ENCODE measurements at places on chromosomes 3 and 15.
A peak's percentile ranks its signal among the peaks of the same experiment; 100 is the strongest.

DNA sequence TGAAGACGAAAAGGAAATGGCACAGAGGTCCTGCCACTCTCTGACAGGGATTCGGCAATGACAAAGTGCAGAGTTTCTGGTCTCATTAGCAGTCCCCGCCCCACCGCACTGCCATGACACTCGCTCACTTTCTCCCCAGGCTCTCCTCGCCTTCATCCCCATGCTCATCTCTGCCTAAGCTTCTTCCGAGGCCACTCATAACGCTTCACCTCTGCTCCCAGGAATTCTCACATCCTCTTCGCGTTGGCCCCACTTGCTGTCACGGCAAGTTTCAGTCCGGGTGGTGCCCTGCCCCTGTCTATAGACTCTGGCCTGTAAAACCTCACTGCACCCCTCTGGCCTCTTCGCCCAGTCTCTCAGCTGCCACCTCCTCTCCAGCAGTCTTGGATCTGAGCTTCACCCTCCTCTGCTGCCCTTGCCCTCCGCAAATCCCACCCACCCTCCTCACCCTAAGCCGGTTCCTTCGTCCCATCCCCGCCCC, 654 bp downstream of the RUBCN start:
- DNase-seq, result peak; percentile 28

- DNase-seq, result no peak
Observed at GRCh38 chr15:80405970-80406369, 1.8 kb downstream of the ARNT2 start.

- no peak for DNase-seq
Observed at GRCh38 chr3:47617086-47618010, 38.7 kb upstream of the CSPG5 start.

- DNase-seq, result no peak
Observed at GRCh38 chr3:172319595-172319994, 128.7 kb downstream of the GHSR start.

GRCh38 chr3:195847055-195847950, 35.6 kb upstream of the MUC4 start:
- no peak for DNase-seq

DNA sequence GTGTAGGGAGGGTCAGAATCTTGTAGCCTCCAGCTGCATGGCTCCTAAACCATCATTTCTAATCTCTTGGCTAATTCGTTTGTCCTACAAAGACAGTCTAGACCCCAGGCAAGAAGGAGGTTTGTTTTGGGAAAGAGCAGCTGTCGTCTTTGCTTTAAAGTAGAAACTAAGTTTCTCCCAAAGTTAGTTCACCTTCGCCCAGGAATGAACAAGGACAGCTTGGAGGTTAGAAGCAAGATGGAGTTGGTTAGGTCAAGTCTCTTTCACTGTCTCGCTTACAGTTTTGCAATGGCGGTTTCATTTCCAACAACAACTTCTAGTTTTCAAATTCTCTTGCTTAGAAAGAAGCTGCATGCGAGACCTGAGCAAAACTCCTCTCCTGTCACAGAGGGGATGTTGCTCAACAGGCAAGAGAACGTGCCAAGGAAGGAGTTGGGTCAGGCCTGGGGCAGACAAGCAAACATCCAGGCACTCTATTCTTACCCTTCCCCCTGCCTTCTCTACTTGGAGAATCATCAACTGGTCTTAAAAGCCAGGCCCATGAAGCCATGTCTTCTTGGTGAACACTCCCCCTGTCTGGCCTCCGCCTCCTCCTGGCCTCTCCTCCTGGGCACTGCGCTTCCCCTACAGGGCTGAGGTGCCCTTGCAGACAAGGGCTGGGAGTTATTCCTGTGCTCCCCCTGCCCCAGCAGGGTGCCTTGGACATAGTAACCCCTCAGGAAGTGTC, 57.6 kb downstream of the TMEM44 start:
- DNase-seq, result no peak

DNA sequence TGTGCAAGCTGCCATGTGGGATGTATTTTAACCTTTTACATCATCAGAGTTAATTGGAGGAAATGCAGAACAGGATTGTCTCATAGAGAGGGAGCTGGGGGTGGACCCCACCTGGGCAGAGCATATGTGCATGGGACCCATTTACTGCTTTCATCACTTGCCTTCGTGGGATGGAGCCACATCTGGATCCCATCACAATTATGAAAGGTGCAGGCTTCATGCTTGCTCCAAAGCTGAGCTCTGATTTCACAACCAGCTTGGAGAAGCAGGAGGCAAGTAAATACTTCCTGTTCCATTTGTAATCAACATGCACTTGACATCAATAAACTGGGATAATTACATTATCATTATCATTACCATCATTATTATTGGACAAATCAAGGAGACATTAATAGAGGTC, 161.9 kb downstream of the ALDH1A2 start:
- DNase-seq, result no peak

GRCh38 chr3:141273700-141274410, 42.2 kb downstream of the PXYLP1 start:
- DNase-seq, result no peak

- DNase-seq, result no peak
Observed at GRCh38 chr3:115111632-115112031, 35.5 kb downstream of the ZBTB20 start.

DNA sequence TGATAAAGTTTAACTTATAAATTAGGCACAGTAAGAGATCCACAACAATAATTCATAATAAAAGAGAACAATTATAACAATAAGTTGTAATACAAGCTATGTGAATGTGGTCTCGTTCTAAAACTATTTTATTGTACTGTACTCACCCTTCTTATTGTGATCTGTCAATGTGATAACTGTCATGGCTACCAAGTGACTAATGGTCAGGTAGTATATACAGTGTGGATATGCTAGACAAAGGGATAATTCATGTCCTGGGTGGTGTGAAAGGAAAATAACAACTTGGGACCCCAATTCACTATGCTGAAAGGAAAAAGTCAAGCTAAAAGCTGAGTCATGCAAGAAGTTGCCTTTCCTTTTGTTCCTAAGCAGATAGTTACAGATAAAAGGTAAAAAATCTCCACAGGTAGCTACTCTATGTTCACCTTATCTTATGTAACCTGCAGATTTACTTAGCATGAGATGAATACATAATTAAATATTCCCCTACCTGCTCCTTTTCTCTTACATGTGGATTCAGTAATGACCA, 10.7 kb upstream of the CYP8B1 start:
- no peak for DNase-seq

DNA sequence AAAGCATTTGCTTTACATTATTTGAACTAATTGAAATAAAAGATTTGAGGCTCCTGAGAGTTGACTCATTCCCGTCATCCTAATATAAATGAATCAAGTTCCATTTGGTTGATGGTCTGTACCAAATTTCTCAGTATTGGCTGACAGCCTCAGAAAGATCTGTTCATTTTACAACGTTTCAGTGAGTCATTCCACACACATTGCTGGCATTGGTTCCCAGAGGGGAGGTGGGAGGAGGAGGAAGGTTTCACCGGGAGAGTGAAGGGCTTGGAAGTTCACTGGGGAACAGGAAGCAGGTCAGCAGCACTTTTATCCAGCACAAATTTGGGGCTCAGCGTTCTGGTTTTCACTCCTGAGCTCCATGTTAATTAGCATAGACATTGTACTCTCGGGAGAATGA, 176.7 kb upstream of the CADPS start:
- DNase-seq, result no peak
